ENCODE measurements at places on chromosomes 3 and 15.

- DNase-seq = no peak
Measured at GRCh38 chr3:179163503-179163902, 15.3 kb downstream of the PIK3CA start.

DNA sequence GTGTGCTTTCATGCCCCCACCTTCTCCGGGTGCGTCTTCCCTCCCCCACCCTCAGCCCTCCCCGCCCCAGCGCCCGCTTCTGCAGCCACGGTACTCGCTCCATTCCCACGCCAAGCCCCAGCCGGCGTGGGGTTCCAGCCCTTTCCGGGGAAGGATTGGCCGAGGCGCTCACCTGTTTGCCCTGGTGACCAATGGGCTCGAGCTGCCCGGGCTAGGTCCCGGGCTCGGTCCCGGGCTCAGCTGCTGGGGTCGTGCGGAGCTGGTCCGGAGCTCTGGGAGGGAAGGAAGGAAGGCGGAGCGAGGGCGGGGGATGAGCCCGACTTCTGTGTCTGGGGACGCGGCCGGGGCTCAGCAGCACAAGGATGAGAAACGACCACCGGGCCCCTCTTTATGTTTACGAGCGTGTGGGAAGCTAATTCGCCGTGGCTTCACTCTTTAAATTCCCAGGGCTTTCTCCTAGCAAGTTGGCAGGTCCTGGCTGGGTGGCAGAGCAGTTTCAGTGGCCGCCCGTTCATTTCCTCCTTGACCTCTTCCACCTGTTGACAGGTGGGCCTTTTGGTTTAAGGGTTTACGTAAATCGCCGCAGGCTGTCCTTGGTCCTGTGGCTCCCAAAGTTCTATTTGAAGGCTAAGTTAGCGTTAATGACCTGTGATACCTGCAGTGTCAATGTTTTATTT lies at the start of gene IGSF10:
IGSF10 (minus strand) TSS at position 288 of the 677 bp plus-strand sequence. CDS start 2,352 bp downstream, outside the sequence.
- peak; percentile 15 for DNase-seq

DNA sequence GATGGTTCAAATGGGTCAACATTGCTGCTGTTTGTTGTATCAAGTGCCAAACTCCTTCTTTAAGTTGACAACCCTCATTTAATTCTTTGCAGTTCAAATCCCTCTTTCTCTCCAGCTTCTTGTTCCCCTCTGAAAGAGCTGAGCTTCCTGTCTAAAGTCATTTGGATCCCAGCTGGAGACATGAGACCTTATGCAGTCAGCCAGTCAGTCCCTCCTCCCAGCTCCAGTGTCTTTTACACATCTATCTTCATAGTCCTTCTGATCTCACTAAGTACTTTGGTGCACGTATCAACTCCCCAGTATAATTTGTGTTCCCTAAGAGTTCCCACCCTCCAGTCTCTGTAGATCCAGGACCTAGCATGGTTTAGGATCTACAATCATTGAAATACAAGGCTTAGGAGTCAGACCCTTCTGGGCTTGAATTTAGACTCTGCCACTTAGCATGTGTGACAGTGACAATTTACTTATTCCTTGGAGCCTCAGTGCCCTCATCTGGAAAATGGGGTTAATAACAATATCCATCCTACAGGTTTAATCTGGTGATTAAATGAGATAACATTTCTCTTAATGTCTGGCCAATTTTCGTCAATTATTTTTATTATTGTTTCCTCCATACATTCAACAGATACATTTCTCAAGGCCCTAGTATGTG lies 102.8 kb upstream of the SEMA6D start:
- DNase-seq = no peak

- DNase-seq = no peak
Measured at GRCh38 chr3:197942956-197943556, 6.9 kb upstream of the RPL35A start.

DNA sequence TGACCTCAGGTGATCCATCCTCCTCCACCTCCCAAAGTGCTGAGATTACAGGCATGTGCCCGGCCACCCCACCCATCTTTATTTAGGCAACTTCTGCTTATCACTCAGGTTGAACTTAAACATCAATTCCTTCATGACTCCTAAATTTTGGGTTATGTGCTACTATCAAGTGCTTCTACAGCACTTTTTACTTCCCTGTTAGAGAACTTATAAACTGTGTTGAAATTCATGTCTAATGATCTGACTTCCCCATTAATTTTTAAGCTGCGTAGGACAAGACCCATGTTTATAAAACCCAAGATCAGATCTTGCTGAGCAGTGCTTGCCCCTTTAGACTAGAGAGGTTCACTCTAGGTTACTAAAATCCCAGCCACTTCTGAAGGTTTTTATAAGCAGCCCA lies 266.2 kb upstream of the TPRG1 start:
- no peak for DNase-seq

DNA sequence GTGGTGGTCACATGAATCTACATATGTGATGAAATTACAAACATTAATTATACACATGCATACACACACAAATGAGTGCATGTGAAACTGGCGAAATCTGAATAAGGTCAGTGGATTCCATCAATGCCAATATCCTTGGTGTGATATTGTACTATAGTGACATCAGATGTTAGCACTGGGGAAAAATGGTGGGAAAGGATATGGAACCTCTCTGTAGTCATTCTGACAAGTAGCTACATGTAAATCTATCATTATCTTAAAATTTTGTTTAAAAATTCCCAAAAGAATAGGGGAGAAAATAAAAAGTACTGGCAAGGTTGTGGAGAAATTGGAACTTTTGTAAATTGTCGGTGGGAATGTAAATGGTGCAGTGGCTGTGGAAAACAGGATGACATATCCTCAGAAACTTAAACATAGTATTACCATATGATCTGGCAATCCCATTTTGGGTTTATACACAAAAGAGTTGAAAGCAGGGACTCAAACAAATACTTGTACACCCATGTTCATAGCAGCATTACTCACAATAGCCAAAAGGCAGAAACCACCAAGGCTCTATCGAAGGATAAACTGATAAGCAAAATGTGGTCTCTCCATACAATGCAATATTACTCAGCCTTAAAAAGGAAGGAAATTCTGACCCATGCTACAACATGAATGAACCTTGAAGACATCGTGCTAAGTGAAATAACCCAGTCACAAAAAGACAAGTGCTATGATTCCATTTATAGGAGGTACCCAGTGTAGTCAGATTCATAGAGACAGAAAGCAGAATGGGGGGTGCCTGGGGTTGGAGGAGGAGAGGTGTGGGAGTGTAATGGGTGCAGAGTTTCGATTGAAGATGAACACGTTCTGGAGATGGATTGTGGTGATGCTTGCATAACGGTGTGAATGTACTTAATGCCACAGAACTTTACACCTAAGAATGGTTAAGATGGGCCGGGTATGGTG lies 25.3 kb upstream of the HRH1 start:
- DNase-seq = no peak

GRCh38 chr15:95511671-95512070 lies 818.8 kb upstream of the NR2F2 start:
- DNase-seq = no peak

- no peak for DNase-seq
Measured at GRCh38 chr3:20104167-20104661, 64.0 kb downstream of the KAT2B start.

DNA sequence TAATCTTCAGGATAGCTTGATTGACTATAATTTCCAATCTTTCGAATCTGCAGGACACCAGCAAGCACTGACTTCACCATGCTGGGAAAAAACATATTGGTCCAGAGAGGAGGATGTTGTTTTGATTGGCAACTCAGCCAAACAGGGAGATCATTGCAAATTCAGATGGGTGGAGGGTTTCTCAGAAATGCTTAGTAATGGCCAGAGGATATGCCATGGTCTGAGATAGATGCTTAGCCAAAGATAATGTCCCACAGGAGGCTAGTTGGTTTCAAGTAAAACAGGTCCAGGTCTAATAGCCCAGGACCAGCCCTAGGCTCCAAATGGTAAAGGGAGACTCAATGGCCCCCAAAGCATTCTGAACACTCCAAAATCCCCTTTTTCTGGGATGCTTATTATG lies 46.7 kb upstream of the CCDC80 start:
- no peak for DNase-seq

GRCh38 chr3:29532473-29532872 lies 251.6 kb downstream of the RBMS3 start:
- no peak for DNase-seq

- no peak for DNase-seq
Measured at GRCh38 chr3:66499881-66500575, 794 bp downstream of the LRIG1 start.

DNA sequence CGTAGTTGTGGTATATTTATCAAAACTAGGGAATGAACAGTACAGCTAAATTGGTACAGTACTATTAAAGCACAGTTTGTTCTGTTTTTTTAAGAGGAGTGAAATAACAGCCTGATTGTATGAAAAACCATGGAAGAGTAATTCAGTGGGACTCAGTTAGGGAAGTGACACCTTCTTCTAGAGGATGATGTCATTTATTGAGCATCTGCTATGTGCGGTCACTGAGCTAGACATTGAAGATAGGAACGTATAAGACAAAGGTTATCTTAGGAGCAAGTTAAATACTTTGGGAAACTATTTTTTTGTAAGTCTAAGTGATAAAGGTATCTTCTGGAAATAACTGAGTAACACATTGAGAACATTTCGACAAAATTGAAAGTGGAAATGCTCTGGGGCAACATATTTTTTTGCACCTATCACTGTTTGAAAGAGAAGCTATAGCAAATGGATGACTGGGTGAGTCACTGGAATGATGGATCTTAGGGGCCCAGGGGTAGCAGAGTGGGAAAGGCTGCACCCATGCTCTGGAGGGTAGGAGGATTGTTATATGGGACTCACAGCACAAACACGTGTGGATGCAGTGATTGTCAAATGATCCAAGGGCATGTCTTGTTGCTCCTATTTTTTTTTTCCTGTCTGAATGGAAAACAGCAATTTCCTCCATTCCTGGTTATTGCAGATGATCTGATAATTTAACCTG lies 43.0 kb downstream of the OXNAD1 start:
- no peak for DNase-seq

DNA sequence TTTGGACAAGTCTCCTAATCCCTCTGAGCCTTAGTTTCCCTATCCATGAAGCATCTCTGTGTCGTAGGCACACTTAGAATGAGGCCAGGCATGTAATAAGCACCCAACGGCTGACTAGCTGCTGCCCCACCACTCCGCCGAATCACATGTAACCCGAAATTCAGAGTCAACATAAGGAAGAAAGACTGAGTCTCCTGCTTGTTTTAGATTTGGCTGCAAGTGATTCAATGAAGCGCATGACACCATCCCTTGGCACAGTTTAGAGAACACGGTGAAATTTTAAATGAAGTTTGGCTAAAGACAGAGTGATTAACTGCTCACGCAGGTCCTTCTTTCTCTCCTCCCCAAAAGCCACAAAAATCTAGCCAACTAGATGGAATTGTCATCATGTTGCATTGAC lies 279.2 kb downstream of the TLE3 start:
- no peak for DNase-seq

DNA sequence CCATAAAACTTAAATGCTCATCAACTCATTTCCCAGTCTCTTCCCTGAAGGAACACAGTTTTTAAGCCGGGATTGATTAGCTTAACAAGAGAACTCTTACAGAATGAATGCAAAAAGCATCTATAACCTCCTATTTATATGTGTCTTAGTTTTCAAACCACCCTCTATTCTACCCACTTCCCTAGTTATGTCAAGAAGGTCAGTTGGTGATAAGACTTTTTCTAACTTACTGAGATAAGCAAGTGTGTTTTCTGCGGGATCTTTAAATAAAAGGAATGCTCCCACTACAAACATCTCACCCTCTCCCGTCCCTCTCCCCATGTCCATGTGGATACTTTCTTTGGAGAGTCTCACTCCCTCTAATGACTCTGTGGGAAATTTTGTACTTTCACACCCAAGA lies 218.5 kb downstream of the SV2B start:
- DNase-seq = no peak

GRCh38 chr15:97210277-97210676 lies 750.2 kb upstream of the ARRDC4 start:
- no peak for DNase-seq

- no peak for DNase-seq
Measured at GRCh38 chr3:21938267-21938681, 187.3 kb upstream of the ZNF385D start.

- no peak for DNase-seq
Measured at GRCh38 chr3:174716956-174717505, 142.1 kb upstream of the NAALADL2 start.

DNA sequence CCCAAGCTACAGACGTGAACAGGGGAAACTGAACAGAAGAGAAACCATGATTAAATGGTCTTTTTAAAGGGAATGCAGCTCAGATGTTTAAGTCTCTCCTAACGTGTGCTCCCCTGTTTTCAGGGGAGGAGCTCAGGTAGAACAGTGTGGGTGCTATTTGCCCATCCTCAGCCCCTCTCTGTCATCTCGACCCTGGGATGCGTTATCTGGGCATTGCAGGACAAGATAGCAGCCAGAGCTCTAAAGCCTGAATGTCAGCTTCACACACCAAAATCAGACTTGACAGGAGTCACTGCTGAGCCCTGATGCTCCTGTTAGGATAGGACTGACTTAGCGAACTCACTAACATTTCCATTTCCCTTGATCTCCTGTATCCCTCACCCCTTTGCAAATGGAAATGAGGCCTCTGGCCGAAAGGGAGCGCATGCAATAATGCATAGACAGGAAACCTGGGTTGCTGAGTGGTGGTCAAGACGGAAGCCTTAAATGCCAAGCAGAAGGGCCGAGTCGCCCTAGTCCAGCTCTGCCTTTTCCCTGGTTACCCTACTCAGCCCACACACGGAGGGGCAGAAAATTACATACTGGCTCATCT lies 234.9 kb upstream of the TPM1 start:
- no peak for DNase-seq

GRCh38 chr15:56366211-56366610 lies 985 bp downstream of the TEX9 start:
- DNase-seq = no peak

DNA sequence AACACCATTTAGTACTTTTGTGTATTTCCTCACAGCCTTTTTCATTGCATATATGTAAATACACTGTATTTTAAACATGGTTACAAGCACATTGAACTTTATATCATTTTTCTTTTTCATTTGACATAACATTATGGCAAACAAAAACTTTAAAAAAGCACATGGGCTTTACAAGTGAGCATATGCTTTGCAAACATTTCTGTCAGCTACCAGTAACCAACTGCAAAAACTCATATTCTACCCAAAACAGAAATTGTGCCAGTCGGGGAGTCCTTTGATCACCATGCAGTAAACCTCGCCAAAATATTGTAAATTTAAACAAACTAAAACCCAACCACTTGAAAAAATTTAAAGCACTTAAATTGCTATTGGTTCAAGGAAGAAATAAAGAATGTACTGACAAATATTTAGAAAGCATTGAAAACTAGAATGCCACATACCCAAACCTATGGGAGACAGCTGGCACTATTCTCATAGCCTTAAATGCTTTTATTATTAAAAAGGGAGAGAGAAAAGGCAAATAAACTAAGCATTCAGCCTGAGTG lies 24.4 kb downstream of the ZNF710 start:
- no peak for DNase-seq

DNA sequence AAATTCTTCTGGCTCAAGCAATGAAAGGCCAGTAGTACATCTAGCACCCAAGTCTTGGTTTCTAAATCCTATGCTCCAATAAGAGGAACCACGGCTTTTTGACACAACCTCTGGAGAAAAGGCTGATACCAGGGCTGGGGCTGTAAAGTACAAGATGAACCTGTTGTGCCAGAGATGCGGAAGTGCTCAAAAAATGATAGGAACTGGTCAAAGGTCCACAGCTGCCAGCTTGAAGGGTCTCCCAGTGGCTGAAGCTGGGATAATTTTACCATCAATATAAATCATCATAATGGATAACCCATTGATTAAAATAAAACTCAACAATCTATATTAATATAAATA lies 558 bp upstream of the NCEH1 start:
- no peak for DNase-seq

Data from NCI-H748 treated with DMSO at 0.1 percent for 48 hours (cell line).